ENCODE measurements at places on chromosomes 6 and 20.

- no peak for DNase-seq
Measured at GRCh38 chr6:170250981-170251775, 39.7 kb downstream of the DLL1 start.

DNA sequence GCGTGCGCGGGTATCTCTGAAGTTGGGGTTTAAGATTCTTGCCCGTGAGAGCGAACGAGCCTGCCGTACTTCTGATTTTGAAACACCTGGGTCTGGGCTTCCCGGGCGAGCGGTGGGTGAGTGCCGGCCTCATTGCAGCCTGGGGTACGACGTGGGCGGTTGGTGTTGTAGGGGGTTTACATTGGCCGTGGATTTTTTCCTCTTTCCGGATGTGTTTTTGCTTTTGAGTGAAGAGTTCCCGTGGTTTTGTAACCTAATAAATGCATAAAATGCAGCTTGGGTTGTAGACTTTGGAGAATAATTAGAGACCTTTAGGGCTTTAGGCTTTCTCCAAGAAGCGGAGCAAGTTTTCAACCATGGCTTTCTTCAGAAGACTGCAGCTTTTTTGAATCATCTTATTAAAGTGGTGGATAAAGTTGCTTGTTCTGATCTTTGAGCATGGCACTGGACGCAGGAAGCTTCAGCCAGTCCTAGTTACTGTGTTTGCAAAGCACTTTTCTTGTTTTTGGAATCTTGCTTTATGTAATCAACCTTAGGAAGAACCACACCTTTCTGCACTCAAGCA, 314 bp downstream of the FARS2 start:
- DNase-seq = no peak

GRCh38 chr20:46178891-46179290, 60.8 kb downstream of the CD40 start:
- DNase-seq = no peak

DNA sequence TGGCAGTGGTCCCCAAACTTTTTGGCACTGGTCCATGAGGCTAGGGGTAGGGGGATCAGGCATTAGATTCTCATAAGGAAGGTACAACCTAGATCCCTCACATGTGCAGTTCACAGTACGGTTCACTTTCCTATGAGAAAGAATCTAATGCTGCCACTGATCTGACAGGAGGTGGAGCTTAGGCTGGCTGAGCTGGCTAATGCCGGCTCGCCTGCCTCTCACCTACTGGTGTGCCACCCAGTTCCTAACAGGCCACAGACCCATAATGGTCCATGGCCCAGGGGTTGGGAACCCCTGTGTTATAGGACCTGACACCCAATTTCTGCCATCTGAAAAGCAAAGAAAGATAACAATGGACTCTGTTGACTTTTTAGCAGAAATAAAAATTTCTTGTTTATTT, 199.6 kb downstream of the GMPR start:
- DNase-seq = no peak

DNA sequence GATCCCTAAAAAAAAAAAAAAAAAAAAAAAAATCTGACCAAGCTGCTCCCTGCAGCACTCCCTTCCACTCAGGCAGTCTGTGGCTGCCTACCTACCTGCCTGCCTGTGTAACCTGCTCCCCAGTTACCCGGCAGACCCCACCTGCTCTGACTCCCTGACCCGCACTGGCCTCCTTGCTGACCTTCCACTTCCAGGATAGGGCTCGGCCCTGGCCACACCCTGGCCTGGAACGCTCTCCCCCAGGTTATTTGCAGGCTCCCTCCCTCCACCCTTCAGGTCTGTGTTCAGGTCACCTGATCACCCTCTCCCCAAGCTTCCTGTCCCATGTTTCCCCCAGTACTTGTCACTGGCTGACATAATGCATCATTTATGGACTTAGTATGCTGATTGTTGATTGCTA, 134.3 kb downstream of the SLC23A2 start:
- no peak for DNase-seq

DNA sequence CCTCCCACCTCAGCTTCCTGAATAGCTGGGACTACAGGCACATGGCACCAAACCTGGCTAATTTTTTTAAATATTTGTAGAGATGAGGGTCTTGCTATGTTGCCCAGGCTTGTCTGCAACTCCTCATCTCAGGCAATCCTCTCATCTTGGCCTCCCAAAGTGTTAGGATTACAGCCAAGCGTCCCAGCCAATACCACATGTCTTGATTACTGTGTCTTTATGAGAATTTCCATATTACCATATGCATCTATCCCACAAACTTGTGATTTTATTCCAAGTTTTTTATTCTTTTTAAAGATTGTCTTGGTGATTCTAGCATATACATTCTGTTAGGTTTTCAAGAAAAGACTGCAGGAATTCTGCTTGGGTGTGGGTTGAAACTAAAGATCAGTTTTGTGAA, 82.7 kb downstream of the LPA start:
- DNase-seq = no peak

GRCh38 chr20:11497545-11497944, 420.1 kb upstream of the BTBD3 start:
- DNase-seq = no peak

- no peak for DNase-seq
Measured at GRCh38 chr6:4635666-4636065, 140.5 kb upstream of the CDYL start.

DNA sequence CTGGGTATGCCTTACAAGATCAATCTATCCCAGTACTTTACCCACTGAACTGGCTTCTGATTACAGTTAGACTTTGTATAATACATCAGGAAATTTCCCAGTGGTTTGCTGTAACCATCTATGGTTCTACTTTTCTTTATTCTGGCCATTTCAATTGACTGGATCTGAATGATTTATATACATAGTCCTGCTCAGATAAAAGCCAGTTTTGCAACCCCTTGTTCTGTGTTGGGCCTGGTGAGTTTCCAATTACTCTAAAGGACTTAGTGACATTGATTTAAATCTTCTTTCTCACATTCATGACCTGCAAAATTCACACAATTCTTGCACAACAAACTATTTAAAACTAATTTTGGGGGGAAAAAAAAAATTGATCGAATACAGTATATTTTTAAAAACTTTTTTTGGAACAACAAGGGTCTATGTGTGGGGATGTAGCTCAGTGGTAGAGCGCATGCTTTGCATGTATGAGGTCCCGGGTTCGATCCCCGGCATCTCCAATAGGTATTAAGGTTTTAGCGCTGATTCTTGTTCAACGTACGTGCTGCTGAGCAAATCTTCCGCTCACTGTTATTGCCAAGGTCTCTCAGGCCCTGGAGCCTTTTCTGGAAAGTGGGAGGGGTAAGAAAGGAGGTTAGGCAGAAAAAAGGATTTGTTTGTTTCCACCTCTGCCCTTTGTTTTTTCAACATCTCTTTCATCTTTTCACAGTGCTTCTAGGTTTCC, 117.5 kb downstream of the GPX5 start:
- peak; percentile 73 for DNase-seq

GRCh38 chr20:10540636-10541493, 105.8 kb downstream of the SLX4IP start:
- peak; percentile 85 for DNase-seq

- DNase-seq = no peak
Measured at GRCh38 chr20:34078540-34078939, 33.5 kb downstream of the EIF2S2 start.

DNA sequence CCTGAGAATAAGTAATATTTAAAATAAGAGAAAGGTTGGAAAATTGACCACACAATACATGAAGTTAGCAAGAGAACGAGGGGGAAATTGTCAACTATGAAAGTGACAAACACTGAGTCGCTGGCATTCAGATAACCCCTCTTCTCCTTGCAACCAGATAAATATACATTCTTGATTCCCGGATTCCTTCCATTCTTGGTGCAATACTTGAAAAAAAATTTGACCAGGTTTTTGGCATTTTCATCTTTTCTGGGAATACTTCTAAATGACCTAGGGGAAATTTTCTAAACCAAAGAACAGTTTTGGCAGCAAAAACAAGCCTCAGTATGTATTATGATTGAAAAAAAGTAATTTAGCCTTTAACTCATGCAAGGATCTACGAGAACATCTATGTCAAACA, 164.0 kb downstream of the PDE7B start:
- DNase-seq = no peak

- DNase-seq = no peak
Measured at GRCh38 chr6:111958534-111958933, 85.3 kb upstream of the FYN start.

- DNase-seq = no peak
Measured at GRCh38 chr6:130524552-130524951, 158.7 kb downstream of the TMEM200A start.

GRCh38 chr20:47773371-47773786, 11.9 kb downstream of the SULF2 start:
- no peak for DNase-seq

GRCh38 chr6:157605484-157605883, 217.6 kb upstream of the SNX9 start:
- DNase-seq = no peak

GRCh38 chr20:49925901-49926454, 10.2 kb upstream of the RNF114 start:
- DNase-seq = no peak

All from cardiac muscle cell (in vitro differentiated cells and primary cell).